ENCODE measurements at places on chromosomes 12 and 14.

- no peak for DNase-seq
Observed at GRCh38 chr12:112303799-112304198, 78.4 kb downstream of the HECTD4 start.

DNA sequence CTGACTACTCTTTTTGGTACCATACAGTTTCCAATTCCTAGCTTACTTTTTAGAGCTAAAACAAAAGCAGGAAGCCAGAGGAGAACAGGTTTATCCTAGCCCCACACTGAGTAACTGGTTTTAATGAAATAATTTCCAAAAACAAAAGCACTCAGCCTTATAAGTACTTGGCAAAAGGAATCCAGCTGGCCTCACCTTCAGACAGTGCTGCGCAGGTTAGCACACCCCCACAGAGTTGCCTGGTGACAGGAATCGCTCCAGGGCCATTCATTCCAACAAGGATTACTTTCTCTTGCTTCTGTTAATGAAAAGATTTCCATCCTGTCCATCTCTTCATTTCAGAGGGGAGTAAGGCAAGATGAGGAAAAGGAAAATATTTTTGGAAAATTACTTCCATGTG lies 84.6 kb downstream of the SCFD1 start:
- no peak for DNase-seq

- no peak for DNase-seq
Observed at GRCh38 chr14:99951085-99951484, 114.1 kb upstream of the EVL start.

- DNase-seq = no peak
Observed at GRCh38 chr14:95191445-95192199, 34.3 kb upstream of the DICER1 start.

DNA sequence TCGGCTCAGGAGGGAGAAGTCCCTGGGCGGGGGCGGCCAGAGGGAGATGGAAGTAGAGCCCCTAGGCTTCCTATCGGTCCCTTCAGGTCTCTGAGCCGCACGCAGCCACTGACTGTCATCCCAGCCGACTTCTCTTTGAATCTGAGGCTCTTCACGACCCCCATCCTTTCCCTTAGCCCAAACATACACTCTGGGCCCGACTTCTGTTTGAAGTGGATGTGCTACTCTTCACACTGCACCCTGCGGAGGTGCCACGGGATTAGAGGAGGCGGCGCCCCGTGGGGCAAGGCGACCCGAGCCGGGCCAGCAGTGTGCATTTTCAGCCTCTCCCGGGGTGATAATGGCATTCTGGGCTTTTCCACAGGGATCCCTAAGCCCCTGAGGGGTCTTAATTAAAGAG lies 6.0 kb upstream of the DACT1 start:
- no peak for DNase-seq

DNA sequence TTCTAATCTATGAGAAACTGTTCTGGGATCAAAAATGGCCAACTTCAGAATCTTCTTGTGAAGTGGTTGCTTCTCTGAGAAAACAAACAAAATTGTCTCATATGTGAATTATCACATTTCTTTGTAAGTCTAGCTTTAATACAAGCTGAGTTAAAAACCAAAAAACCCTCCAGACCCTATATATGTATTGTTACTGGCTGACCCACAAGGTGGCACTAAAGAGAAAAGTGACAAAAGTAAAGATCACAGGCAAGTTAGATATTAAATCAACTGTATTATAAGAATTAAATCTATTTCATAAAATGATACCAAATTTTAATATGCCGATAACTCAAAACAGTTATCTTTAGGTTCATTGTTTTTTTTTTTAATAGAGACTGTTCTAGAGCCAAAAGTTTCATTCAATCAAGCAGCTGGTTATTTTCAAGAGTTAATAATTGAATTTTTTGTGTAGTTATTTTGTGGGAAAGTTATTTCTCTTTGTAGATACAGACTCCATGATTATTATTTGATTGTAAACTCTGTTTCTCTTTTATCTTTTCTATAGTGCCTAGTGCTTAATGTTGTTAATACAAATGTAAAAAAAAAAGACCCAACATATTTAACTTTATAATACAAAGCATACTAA lies 7.5 kb upstream of the TRHDE start:
- no peak for DNase-seq

DNA sequence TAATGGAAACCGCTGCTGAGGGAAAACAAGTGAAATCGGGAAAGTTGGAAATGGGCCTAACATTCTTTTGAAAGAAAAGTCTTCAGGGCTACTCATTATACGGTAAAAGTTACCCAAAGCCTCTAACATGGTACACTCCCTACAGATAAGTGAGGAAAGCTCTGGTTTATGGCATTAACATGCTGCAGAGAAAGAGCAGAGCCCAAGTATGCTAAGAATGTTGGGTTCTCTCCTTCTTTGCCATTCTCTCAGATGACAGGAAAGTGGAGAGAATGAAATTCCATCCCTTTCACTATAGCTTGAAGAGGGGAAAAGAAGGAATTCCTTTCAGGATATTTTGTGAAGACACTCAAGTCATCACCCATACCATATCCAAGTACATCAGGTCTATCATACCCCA lies 348.0 kb downstream of the SEC23A start:
- peak; percentile 20 for DNase-seq

DNA sequence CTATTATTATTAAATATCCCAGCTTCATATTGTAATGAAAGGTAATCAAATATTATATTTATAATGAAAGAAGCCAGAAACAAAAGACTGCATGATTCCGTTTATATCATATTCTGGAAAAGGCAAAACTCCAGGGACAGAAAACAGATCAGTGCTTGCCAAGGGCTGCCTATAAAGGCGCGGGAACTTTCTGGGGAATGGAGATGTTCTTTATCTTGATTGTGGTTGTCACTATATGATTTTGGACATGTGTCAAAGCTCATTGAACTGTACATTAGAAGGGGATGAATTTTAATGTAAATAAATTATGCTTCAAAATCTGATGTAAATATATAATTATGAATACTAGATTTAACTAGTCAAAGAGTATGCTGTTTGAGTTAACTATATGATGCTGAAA lies 115.4 kb upstream of the KRAS start:
- DNase-seq = no peak

DNA sequence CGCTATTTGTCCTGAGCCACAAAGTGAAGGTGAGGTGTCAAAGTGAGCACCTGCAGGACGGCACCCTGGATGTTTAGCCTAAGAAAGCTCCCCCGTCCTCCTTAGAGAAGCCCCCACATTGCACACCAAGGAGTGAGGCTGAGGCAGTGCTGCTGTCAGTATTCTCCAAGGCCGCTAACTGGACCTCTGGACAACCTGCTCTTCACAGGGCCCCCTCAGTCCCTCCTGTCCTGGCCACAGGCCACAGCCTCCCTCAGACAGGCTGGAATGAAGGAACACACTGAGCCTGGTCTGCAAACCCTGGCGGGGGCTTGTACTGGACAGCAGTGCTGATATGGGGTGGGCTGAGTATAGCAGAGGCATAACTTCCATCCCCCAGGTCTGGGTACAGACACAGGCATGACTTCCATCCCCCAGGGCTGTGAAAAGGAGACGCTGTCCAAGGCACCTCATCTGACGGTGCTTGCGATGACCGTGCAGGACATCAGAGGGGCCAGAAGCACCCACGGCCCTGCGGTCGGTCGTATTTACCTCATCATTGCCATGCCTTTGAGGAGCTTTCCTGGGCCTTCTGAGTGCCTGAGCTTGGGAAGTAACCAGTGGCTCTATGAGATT lies 82.4 kb upstream of the DIO3 start:
- DNase-seq = no peak

GRCh38 chr14:96136371-96137005 lies 68.2 kb upstream of the BDKRB2 start:
- DNase-seq = no peak

GRCh38 chr14:43790681-43791080 lies 716.4 kb downstream of the FSCB start:
- DNase-seq = no peak

DNA sequence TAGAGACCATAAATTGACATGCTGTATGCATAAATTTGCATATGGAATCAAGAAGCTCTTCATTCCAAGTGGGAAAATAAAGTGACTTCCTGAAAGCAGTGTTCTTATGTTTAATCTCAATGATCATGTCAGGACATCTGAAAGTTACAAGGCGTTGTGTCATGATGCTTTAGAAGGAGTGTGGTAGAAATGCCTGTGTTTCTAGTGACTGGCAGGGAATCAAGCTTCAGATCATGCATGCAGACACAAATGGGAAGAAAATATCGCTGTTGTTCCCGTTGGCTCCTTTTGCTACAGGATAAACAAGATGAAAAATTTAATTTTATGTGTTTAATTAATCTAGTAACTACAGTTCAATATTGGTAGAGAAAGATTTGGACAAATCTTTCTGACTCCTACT lies 298.1 kb upstream of the SYT1 start:
- DNase-seq = no peak

DNA sequence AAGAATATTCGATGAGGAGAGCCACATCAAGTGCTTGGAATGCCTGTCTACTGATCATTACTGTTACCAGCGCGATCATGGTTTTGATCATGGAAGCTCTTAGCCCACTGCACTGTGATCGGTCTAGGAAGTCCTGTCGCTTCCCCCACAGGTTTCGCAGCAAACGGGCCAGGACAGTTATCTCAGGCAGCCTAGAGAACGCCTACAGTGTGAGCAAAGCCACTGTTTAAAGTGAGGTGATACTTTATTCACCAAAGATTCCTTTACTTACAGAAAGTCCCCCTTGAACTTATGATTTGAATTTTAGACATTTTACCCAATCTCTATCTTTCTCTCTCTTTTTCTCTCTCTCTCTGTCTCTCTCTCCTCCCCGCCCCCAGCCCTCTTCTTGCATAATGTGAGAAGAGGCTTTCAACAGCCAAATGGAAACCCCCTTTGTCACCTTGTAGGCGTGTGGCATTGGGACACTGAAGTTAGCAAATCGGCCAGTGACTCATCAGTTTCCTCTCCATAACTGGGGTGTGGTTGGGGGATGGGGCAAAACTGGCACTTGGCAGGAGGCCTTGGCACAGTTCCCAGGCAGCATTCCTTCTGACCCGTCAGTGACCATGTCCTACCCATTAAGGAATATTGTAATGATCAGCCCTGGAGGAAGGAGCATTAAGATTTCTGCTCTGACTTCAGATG lies 214.8 kb downstream of the CHST11 start:
- DNase-seq = no peak

DNA sequence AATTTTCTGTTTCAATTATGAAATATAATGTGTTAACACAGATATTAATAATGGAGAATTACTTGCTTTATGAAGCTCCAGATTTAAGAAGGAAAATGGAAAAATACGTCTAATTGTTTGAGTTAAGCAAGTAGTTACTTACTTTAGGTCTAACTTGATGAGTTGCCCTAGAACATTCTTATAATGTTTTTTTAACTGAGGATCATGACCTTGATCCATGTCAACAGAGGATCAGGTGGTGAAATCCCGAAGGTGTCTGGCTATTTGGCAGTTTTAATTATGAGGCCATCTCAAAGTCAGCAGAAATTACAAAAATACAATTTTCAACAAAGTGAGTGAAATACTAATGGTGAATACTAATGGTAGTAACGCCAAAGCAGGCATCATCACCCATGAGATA lies 57.0 kb upstream of the REP15 start:
- DNase-seq = no peak

- no peak for DNase-seq
Observed at GRCh38 chr12:55044135-55044534, 24.4 kb downstream of the NEUROD4 start.

- no peak for DNase-seq
Observed at GRCh38 chr12:57126061-57126460, 2.2 kb upstream of the LRP1 start.

DNA sequence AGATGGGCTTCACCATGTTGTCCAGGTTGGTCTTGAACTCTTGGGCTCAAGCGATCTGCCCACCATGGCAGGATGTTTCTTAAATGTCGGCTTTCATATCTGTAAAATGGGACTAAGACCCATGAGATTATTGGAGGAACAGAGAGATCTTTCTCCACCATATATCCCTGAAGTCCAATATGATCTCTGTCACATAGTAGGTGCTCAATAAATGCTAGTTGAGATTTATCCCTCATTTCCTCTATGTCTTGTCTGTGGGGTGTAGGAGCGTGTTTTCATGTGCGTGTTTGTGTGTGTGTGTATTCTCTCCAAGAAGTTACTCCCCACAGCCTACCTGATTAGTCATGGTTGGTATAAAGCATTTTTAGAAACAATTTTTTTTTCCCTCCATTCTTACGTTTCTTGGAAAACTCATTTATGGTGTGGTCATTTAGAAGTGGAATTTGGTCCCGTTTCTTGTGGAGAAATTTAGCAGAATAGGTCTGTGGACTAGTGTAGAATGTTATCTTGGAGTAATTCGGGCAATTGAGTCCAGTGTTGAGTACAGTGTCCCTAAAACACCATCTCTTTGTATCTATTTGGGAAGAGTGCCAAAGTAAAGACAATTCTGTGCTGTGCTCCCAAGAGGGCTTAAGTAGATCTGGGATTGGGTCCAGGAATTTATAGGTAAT lies 4.3 kb downstream of the STRAP start:
- no peak for DNase-seq

DNA sequence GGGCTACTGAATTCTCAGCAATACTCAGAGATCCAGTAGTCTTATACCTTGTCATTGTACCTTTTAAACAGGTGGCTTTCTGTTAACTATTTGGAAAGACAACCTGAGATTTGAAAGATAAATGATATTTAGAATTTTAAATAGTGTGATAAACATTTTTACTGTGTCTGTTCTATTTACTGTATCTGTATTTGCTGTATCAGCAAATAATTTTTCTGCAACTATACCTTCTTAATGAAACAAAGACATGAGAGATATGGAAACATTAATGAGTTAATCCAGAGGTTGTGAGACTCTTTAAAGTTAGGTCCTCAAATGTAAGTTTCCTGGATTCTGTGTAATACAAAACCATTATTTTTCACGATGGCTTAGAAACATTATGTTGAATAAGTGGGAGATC lies 249.6 kb downstream of the CCDC59 start:
- DNase-seq = no peak

DNA sequence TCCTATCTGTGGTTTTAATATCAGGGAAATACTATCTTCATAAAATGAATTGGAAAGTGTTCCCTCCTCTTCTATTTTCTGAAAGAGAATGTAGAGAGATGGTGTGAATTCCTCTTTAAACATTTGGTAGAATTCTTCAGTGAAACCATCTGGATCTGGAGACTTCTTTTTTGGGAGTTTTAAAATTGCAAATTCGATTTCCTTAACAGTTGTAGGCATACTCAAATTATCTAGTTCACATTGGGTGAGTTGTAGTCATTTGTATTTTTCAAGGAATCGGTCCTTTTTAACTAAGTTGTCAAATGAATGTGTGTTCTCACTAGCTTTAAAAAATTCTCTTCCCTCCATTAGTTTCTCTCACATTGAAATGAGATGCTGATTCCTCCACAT lies 75.4 kb upstream of the CHST11 start:
- DNase-seq = no peak

- DNase-seq = no peak
Observed at GRCh38 chr12:25236626-25237025, 14.1 kb downstream of the KRAS start.

Measured in iPS DF 6.9 (cell line).